SW480 (cell line): ENCODE measurements at places on chromosomes 5 and 9.

DNA sequence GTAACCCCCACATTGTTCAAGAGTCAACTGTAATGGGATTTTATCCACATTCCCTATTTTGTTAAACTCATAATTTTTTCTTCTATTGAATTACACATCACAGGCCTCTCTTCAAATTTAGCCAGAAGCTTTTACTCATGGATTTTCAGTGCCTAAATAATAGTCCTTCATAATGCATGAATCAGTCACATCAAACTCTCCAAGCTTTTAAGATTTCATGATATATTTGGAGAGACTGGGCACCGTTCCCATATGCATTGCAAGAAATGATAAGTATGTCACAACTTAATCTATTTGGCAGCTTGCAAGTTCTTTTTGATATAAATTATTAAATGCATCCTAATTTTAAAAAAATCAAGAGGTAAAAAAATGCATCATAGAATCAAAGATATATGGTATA, 465.9 kb downstream of the DMAC1 start:
- no peak for DNase-seq

DNA sequence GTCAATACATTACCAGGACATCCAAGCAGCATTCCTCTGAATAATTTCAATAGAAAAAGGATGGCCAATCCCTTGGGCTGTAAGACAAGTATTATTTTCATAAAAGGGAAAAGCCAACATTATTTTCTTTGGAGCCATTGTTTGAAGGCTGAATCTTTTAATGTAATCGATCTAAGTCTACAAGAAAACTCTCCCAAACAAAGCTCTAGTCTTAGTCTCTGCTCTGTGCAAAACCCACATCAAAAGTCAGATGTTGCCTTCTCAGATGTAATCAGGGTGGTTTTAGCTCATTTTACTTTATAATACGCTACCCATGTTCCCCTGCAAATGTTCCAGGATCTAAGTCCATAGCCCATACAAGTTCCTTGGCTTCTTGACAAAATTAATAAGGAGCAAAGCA, 325.6 kb downstream of the TRPM3 start:
- peak; percentile 2 for DNase-seq

GRCh38 chr9:112009656-112010055, 113.0 kb downstream of the UGCG start:
- no peak for DNase-seq

DNA sequence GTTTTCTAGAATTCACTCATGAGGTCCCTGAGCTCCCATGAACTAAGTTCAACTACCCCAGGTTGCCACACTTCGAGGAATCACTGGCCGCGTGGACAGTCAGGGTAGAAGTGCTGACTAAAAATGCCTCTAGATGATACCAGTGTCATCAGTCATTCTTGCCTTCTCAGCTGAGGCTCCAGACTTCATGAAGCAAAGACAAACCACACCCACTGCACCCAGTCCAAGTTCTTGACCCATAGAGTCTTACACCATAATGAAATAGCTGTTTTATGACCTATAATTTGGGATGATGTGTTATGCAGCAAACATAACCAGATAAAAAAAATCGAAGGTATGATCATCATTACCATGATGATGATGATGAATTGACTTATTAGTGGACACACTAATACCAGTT, 632.9 kb upstream of the TLE4 start:
- no peak for DNase-seq

- no peak for DNase-seq
Measured at GRCh38 chr5:178176791-178177190, 10.4 kb downstream of the GMCL2 start.
